ENCODE measurements at places on chromosomes 2 and 18.

DNA sequence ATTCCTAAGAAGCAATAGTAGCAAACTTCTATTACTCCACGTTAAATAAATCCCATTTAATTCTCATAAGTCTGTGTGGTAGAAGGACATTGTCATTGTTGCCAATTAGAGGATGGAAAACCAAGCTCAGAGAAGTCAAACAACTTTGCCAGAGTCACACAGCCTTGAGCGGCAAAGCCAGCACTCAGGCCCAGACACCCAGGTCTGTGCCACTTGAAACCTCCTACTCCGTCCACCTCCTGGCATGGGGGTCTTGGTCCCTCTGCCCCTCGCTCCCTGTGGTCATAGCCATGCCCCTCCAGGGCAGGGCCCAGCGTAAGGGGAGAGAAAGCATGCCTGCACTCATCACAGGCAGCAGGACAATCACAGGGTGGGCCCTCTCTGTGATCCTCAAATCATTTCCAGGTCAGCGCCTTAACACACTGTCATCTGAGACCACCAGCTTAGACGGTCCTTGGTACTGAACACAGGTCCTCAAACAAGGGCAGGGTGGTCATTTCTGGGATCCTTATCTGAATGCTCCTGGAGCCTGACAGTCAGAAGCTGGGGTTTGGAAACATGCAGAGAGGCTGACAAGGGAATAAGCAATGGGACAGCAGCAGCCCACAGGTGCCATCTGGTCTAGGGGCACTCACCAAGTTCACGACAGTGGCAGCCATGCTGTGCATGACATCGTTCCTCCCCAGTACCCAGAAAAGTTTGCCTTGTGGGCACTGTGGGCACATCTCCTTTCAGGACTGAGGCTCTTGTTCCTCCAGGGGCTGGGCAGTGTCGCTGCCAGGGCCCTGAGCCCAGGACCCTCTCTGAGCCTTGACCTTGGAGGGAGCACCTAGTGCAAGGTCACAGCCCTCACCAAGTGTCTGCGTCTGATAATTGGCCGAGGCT lies 38.2 kb downstream of the FAM178B start:
- DNase-seq, result no peak

DNA sequence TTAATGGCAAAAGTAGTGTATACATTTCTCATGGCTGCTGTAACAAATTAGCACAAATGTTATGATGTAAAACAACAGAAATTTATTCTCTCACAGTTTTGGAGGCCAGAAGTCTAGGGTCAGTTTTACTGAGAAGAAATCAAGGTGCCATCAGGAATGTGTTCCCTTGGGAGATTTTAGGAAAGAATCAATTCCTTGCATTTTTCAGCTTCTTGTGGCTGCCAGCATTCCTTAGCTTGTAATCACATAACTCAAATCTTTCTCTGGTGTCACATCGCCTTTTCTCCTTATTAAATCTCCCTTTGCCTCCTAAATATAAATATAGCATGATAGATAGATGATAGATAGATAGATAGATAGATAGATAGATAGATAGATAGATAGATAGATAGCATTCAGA lies 307.0 kb upstream of the REG3G start:
- peak; percentile 38 for DNase-seq

DNA sequence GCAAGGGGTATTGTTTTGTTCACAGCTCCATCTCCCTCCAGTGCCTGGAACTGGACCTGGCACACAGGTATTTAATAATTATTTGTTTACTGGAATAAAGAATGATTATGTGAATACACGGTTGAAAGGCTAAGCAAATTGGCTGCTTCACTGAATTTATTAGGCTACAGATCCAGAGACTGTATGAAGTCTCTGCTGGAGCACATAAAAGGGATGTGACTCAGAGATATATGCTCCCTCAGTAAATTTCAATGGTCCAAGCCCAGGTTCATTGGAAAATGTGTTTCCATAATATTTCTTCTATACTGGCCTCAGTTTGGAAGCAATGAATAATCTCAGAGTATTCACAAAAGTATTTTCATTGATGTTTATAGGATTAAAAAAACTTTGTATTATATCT lies 121.5 kb upstream of the SCN1A start:
- no peak for DNase-seq

DNA sequence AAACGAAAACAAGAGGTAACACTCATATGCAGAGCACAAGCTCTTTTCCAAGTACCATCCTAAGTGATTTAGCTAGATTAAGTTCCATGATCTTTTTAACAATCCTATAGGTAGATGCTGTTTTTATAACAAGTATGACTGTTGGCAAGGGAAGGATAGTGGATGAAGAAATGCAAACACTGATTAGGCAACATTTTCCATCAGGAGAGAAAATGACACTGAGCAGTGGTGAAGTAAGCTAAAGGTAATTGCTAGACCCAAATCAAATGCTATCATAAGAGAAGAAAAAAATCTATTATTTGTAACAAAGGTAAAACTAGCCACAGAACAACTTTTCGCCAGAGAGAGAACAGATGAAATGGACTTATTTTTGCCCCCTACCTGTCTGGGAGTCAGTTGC lies 34.3 kb upstream of the BARD1 start:
- no peak for DNase-seq

DNA sequence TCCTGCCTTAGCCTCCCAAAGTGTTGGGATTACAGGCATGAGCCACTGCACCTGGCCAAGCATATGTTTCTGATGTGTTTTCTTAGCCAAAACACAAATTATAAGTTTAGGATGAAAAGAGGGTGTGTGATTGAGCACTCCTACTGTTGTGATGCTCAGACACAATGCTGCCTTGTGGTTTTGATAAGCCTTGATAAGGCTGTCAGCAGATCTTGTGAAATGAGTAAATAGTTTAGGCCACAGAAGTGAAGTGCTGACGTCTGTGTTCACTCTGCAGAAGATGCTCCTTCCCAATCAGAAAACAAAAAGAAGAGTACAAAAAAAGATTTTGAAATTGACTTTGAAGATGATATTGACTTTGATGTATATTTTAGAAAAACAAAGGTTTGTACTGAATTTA lies 24.3 kb downstream of the NCAPH start:
- no peak for DNase-seq

GRCh38 chr2:29519338-29519925 lies 402.0 kb downstream of the ALK start:
- DNase-seq, result no peak

Measured in urothelium cell line (cell line).